ENCODE measurements at places on chromosomes 6 and 20.

DNA sequence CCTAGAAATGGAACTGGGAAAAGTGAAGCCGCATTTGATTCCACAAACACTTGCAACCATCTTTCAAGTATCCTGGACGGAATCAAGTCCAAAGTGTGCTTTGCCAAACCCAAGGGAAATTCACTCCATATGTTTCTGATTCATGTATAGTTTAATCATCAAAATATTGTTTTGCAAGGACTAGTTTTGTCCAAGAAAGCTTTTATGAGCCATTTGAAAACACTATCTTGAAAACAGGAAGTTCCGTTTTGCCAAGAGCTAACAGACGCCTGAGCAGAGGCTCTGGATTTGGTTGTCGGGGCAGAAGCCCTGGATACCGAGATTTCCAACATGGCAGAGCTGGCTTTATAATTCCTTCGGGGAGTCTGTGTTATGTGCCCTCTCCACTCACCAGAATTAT is 251.1 kb downstream of the PHACTR1 start:
- DNase-seq, result no peak

DNA sequence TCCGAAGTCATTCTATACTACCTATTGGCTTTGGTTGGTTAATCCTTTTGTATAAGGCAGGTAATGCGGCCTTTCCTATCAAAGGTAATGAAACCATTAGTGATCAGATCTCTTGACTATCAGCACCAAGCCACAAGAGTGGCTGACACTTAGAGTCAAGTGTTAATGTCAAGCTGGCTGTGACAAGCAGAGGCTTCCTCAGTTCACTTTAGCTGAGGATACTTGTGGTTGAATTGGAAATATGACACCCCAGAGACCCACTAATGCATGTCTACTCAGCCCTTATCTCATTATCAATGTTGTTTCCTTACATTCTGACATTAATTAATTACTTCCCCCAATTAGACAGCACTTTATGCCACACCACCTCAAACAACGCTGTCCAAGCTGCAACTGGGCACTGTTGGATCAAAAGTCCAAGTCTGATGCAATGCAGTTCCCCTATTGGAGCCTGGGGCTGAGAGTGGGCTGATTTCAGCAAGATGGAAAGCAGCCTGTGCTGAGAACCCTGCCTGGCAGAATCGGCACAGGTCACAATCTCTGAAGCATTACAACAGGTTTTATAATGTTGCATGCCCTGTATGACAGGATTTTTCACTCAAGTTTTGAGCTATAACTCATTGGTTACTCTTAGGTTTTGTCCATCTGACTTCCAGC is 273.5 kb downstream of the COL12A1 start:
- no peak for DNase-seq

DNA sequence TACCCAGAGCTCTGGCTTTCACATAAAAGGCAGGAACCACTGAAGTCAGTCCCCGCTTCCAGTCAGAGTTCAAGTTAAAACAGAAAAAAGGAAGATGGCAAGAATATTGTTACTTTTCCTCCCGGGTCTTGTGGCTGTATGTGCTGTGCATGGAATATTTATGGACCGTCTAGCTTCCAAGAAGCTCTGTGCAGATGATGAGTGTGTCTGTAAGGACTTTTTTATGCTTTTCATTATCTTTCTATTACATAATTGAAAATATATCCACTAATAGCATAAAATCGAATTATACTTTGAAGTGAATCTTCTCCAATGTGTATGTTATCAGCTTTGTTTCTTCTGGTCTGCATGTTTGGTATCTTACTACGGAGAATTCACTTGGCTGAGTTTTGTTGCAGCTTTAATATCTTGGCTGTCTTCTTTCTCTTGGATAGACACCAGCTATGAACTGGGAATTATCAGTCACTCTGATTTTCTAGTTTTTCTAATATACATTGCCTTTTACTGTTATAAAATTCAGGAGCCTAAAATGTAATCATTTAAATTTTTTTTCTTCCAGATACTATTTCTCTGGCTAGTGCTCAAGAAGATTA is at the start of gene OTOR:
Gene OTOR, plus strand, starts transcription at position 51 of the 593 bp plus-strand sequence. Its CDS starts 44 bp downstream, at position 95.
- no peak for DNase-seq

DNA sequence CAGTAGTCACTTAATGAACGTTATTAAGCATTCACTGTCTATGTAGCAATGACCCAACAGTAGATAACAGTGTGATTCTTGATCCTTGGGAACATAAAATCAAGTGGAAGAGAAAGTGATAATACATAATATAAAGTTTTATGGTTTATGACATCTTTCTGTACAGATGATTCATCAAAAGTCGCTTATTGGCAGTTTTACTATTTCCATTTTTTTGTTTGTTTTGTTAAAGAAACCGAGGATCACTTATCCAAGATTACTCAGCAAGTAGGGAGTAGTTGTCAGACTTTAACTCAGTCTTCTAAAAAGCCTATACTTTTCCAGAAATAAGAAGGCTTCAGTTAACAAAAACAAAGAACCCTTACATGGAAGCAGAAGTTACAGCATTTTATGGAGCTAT is 260.8 kb downstream of the ZFAND3 start:
- no peak for DNase-seq

DNA sequence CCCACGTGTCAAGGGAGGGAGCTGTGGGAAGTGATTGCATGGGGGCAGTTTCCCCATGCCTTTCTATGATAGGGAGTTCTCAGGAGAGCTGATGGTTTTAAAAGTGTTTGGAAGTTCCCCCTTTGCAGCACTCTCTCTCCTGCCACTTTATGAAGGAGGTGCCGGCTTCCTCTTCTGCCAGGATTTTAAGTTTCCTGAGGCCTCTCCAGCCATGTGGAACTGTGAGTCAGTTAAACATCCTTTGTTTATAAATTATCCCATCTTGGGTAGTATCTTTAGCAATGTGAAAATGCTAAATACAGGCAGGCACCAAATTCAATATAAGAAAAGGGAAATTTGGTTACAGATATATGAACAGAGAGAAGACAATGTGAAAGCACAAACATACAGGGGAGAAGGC is 96.4 kb upstream of the EPHA7 start:
- no peak for DNase-seq

GRCh38 chr6:93177918-93178317 is 241.4 kb downstream of the EPHA7 start:
- no peak for DNase-seq

DNA sequence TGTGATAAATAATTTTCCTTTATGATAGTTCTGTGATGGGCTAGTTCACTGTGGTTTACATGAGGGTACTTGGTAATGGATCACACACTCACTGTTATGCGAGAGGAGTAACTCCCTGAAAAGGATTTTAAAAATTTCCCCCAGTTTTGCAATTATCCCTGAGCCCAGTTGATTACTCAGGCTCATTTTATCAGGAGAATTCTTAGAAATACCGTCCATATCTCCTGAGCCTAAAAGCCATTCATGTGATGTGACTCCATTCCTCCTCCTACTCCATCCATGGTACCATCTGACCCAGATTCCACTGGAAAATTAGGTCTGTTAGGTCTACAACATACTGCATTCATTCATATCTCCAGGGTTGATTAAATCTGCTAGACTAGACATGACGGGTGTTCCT is 16.4 kb upstream of the IBTK start:
- DNase-seq, result no peak

- no peak for DNase-seq
Observed at GRCh38 chr6:133749427-133749826, 139.5 kb upstream of the TCF21 start.

DNA sequence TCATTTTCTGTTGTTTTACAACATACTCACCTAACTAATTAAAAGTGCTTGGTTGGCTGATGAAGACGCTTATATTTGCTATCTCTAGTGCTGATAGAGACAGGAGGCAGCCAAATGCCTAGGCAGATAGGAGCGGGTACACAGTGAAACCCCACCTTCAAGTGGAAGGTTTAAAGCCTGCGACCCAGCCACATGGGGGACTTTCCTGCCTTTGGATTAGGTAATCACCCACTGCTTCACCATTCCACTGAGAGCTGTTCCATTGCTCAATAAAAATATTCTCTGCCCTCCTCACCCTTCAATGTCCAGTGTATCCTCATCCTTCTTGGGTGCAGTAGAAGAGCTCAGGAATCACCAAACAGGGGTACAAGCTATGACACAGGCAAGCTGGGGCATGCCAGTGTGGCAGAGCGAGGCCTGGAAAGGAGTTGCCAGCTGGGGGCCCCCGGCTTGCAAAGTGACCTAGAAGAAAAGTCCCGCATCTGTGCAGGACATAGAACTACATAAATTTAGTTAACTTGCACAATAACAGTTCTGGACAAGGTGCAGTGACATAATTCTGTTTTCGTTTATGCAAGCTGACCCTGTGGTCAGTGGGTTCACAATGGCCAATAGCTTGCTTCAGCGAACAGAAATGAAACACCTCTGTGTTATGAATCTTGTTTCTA is 112.0 kb upstream of the MLIP start:
- no peak for DNase-seq

GRCh38 chr6:165668951-165669350 is 5.9 kb upstream of the PDE10A start:
- DNase-seq, result no peak

- no peak for DNase-seq
Observed at GRCh38 chr6:43060034-43060754, 763 bp downstream of the KLC4 start.

GRCh38 chr6:155638200-155638599 is 182.6 kb upstream of the NOX3 start:
- no peak for DNase-seq

DNA sequence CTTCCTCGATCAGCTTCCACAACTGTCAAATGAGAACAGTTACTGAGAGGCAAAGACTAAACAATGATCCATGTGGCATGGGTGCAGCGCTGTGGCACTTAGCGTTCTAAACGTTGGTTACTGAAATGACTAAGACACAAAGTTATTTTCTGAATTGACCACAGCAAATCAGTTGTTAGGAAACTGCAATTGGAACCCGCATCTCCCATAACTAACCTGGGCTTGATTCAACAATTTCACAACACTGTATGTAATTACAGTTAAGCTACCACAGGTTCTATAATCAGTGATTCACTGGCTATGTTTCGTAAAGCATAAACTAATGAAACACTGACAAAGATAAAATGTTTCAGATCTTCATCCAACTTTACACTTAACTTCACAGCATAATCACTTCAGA is 12.5 kb downstream of the WDR27 start:
- no peak for DNase-seq

DNA sequence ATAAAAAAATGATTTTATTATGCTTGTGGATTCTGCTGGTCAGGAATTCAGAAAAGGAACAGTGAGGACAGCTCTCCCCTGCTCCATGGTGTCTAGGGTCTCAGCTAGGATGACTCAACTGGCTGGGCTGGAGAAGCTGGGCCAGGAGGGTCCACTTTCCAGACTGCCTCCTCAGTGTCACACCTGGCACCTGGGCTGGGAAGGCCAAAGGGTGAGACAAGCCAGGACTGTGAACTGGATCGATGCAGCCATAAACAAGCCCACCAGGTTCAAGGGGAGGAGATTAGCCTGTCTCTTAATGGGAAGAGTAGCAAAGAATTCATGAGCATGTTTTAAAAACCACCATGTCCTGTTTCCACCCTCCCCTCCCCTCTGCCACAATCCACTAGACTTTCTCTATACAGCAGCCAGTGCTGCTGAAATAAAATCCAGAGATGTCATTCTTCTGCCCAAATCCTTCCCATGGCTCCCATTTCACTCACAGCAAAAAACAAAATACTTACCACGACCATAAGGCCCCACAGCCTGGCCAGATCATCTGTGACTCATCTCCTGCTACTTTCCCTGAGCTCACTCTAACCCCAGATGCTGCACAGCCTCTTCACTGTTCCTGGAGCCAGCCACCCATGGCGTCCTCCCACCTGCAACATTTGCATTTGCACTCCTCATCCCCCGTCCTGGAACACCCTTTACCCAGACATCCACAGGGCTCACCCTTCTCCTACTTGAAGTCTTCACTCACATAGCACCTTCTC is 13.8 kb downstream of the SPTLC3 start:
- no peak for DNase-seq

DNA sequence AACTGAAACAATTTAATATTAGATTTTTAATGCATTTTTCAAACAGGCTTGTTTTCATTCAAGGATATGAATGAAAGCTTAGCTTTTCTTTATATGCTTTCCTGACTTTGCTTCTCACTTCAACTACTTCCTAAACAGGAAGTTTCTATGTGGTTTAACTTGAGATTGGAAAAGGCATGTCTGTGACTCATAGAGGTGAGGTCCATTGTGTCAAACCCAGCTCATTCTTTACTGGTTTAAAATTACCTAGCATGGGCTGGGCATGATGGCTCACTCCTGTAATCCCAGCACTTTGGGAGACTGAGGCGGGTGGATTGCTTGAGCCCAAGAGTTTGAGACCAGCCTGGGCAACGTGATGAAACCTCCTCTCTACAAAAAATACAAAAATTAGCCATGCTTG is 34.4 kb downstream of the EFHC1 start:
- no peak for DNase-seq

DNA sequence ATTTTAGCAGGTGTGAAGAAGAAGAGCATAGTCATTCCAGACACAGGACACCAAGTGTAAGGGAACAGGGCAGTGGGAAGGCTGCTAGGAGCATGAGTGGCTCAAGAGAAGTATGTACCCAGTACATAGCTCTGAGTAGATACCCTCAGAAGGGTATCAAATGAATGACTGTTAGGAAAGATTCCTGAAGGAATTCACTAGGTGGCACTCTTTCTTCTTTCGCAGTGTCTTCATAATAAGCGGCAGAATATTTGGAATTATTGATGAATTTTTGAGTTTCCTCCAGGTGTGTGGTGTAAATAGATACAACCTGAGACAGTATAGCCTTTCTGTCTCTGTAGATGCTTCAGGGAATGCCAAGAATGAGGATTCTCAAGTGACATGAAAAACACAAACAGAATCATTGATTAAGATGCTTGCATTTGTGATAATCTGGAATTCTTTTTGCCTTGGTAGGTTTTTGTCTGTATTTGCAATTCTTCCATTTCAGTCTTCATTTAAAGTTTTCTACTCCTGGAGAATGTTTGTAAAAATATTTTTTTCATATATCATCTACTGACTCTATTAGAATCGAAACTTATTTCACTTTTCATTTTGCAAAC is 264.3 kb upstream of the RIMS1 start:
- DNase-seq, result no peak

DNA sequence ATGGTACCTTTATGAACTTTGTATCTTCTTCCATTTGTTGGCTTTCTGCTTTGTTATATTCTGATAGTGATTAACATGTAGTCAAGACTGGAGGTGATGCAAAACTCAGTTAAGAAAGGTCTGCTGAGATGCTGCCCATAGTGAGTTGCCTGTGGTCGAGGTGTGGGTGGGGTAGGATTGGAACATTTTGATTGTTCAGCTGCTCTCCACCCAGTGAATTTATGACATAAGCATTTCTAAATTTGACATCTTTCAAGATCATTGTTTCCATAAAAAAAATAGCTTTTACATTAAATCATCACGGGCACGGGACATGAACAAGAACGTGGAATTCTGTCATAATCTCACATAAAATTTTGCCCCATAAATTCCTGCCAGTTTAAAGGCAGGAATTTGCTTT is 146.6 kb upstream of the POU3F2 start:
- DNase-seq, result no peak
